ENCODE measurements at places on chromosomes 7 and 10. TPM values are rescaled to one million over a fixed set of nuclear protein-coding genes. Genes with fewer than 3 reads are reported as not detected.

The MUC12 gene
- polyA plus RNA-seq: 0.89 TPM

The EBF3 gene
- 0.31 TPM for polyA plus RNA-seq

The SFXN4 gene
- polyA plus RNA-seq: 15.8 TPM

DNA sequence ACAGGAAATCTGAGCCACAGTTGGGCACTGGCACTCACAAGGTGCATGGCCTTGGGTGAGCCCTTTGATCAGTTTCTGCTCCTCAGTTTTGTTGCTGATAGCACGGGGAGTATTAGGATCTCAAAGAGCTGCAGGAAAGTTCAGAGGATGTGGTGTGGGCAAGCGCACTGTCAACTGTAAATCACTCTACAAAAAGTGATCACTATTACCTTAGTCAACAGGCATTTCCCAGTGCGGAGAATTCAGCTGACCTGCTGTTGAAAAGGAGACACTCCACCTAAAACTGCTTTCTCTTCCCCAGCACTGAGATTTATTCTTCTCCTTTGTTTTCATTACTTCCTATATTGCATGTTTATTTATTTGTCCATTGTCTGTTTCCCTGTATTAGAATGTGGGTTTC, 331.0 kb downstream of the PRPF18 start:
- DNase-seq: no peak

DNA sequence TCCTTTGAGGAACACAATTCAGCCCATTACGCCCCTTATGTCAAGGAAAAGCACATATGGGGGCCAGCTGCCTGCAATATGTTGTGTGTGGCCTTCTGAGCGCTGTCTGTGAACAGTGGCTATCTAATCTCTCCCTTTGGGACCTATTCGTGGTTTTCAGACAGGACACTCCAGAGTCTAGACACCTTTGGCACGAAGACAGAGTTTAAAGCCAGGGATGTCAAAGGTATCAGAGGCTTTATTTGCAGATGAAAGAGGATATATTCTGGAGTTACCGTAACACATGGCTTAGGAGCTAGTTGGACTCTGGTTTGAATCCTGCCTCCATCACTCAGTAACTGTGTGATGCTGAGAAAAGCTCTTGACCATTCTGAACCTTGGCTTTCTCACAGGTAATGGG, 14.8 kb upstream of the EEPD1 start:
- no peak for DNase-seq

DNA sequence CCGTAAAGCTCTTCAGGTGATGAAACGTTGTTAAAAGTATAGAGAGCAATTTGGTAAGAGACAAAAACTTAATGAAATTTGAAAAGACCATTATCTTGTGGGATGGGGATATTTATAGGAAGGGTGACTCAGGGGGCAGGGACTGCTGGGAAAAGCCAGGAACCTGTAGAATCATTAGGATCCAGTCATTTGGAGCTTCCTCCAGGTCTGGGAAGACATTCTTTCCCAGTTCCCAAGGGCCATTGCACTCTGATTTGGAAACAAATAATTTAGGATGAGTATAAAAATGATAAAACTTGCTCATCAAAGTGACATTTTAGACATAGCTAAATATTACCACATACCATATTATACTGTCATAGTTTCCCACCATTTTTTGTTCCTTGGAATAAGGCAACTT, 143.9 kb downstream of the PFKFB3 start:
- DNase-seq: no peak

- no peak for DNase-seq
Observed at GRCh38 chr7:41599760-41600159, 103.1 kb downstream of the INHBA start.

The CYP2C19 gene
- not detected for polyA plus RNA-seq

The CYP2W1 gene
- polyA plus RNA-seq: not detected

GRCh38 chr10:75540357-75540966, 109.0 kb downstream of the LRMDA start:
- no peak for DNase-seq

The ADAM22 gene
- 0.06 TPM for polyA plus RNA-seq

- DNase-seq: no peak
Observed at GRCh38 chr7:47375121-47375938, 206.6 kb downstream of the TNS3 start.

DNA sequence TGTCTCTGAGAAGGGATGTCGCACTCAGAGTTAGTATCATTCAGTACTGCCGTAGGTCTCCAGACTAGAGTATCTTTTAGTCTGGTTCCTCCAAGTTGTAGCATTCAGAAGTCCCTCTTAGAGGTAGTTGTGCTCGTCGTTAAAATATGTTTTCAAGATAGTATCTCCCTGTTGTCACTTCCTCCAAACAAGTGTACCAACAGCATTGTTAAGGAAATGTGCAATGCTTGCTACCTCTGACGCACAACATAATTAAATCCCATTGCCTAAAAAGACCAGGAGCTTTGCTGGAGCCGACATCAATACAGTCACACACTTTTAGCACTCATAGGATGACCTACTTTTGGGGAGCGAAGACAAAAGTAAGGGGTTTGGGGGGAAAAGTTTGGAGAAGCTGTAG, 80.0 kb upstream of the STK17A start:
- DNase-seq: no peak

The TWIST1 gene
- 28.2 TPM for polyA plus RNA-seq

- no peak for DNase-seq
Observed at GRCh38 chr7:34136698-34137097, 231.4 kb downstream of the BMPER start.

DNA sequence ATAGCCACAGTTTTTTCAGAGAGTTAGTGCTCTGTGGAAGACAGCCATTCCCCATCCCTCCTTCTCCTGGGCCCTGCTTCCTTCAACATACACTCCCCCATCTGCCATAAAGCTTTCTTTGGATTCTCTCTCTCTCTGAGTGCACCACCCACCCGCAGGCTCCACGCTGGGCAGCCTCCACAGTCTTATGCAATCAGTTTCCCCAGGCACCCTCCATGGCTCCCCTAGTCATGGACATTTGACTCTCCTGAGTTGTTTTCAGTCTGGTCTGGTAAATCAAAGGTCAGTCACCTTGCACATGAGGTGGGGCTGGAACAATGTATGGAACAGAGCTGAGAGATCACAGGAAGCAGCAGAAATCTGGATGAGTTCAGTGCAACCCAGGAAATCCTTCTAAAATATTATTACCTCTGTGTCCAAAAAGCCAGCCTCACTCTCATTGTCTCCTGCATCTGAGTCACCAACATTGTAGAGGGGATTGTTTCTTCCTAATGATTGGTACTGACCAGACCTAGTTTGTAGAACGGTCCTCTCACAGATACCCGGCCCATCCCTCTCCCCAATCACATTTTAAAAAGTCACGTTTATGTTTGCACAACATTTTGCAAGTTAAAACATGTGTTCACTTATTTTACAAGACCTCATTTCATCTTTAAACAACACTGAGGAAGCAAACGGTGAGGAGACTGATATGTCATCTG, 70.1 kb downstream of the CYCS start:
- DNase-seq: no peak

DNA sequence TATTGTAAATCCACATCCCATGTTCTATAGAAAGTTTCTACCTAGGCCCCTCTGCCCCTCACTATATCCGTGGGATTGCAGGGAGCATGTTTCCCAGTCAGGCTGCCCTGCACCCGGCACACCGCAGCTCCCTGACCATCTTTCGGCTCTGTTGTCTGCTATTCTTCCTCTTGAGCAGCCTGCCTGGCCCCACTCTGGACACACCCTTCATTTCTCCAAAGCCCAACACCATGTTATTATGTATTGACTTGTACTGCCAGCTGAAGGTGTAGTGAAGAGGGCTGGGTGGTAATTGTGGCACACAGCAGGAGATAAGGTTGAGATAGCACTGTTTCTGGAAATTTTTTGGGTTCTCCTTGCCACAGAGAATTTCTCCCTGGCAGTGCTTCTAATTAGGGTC, 9.8 kb downstream of the LRMDA start:
- DNase-seq: no peak

DNA sequence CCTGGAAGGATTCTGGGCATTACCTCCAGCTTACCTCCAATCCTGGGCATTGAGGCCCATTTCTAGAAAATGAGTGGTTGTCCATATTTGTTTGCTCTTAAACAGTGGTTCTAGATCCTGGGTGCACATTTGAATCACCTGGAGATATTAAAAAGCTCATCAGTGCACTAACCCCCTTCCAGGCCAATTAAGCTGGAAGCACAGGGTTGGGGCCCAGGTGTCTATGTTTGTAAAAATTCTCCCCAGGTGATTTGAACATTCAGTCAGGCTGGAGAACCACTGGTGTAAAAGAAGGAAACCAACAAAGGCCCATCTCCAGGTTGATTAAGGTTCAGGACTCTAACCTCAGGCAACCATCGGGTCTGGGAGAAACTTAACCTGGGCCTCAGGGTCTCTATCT, 102.6 kb upstream of the NANOS1 start:
- no peak for DNase-seq

- DNase-seq: no peak
Observed at GRCh38 chr10:130485958-130486895, 350.0 kb downstream of the GLRX3 start.

DNA sequence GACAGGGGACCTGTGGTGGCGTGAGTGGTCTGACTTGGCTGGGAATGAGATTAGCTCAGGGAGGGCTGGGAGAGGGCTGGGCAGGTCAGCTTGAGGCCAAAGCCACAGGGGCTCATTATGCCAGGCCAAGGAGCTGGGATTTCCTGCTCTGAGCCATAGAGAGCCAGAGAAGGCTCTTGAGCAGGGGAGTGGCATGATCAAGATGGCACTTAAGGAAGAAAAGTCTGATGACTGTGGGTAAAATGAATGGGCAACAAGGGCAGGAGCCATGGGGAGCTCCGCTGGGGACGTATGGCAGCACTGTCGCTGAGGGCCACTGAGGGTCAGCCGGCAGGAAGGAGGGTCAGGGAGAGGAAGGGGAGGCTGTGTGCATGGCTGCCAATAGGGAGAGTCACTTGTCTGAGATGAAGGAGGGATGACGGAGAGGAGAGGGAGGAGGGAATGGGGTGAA, 5.8 kb downstream of the ANTXRL start:
- no peak for DNase-seq

GRCh38 chr10:30215623-30216022, 133.5 kb downstream of the MTPAP start:
- DNase-seq: no peak

DNA sequence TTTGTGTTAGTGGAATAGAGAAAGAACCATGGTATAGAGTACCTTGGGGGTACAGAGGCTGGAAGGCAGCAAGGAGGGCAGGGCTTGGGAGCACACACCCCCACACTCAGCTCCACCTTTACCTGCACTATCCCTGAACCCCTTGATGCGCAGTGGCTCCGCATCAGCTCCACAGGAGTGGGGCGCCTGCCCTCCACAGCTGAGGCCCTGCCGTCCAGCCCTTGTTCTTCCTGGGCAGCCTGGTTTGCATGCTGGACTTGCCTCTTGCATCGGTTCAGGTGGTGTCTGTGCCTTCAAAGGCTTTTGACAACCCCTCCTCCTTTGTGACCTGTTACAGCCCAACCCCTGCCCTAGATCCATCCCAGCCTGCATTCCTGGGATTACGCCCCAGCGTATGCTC, 52.6 kb upstream of the ZNF32 start:
- DNase-seq: no peak

The VPS37D gene
- 3.3 TPM for polyA plus RNA-seq

The ASNS gene
- 113 TPM for polyA plus RNA-seq

Measured in BJ (cell line).